Eye (tissue), 1 donor: ENCODE measurements at places on chromosomes 6 and 20.

GRCh38 chr6:130675072-130675471 lies 152.1 kb upstream of the SMLR1 start:
- DNase-seq, result no peak

- peak; percentile 24 for DNase-seq
These were observed 48.6 kb downstream of the TPD52L1 start for GRCh38 chr6:125201961-125202729.

DNA sequence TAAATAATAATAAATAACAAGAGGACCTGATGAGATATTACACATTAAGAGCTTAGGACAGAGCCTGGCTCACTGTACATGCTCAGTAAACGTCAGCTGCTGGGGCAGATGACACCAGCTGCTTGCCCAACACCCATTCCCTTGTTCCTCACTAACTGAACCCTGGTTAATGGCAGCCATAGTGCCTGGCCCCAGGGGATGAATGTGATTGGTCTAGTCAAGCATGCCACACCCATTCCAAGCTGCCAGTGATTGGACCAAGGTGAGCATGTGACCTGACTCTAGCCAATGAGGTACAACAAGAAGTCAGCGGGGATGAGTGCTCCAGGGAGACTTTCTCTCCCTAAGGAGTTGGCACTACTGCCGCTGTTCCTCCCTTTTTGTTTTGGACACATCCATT lies 85.1 kb upstream of the PTPN1 start:
- DNase-seq, result no peak

GRCh38 chr6:49721297-49721696 lies 8.0 kb upstream of the CRISP2 start:
- DNase-seq, result no peak

DNA sequence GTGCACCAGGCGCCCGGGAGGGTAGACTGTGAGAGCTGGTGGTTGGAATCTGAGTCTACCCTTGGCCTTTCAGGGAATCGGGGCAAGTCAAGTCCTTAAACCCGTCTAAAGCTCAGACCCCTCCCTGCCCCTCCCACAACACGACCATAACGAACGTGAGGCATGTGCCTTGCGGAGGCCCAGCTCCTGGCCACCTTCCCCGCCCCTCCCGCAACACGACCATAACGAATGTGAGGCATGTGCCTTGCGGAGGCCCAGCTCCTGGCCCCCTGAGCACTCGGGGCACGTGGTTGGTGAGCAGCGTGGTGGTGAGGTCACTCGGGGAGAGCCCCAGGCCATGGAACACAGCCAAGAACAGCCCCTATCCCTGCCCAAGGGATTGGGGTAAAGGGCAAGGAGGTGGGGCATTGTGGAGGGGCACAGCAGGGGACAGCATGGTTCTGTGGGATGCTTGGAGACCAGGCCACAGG lies 132.2 kb downstream of the TAF4 start:
- peak; percentile 10 for DNase-seq

GRCh38 chr20:11549172-11550103 lies 368.3 kb upstream of the BTBD3 start:
- no peak for DNase-seq

GRCh38 chr6:149373511-149373910 lies 26.6 kb upstream of the SUMO4 start:
- no peak for DNase-seq

- peak; percentile 80 for DNase-seq
These were observed 63.7 kb upstream of the CD2AP start for GRCh38 chr6:47413752-47414422.

- no peak for DNase-seq
These were observed 3.8 kb upstream of the SIRPB1 start for GRCh38 chr20:1623501-1624205.

DNA sequence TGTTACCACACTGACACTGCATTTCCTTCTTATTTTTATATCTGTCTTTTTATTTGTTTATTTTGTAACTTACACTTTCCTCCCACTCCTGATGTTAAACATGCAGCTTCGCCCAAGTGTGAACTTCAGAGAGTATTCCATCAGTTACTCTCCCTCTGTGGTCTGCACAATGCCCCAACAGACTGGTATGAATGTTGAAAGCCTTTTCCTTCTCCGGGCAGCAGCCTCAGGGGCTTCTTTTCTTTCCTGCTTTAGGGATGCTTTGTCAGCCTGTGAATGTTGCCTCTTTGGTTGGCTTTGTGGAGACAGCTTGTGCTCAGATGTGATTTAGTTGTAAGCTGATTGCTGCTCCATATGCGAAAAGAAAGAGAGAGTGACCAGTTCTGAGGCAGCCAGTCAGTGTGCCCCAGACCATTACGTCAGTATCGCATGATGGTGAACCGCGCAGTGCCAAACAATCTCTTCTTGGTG lies 44.0 kb downstream of the SMPDL3A start:
- DNase-seq, result peak; percentile 49

- DNase-seq, result no peak
These were observed 109.9 kb downstream of the UTRN start for GRCh38 chr6:144395014-144395413.

DNA sequence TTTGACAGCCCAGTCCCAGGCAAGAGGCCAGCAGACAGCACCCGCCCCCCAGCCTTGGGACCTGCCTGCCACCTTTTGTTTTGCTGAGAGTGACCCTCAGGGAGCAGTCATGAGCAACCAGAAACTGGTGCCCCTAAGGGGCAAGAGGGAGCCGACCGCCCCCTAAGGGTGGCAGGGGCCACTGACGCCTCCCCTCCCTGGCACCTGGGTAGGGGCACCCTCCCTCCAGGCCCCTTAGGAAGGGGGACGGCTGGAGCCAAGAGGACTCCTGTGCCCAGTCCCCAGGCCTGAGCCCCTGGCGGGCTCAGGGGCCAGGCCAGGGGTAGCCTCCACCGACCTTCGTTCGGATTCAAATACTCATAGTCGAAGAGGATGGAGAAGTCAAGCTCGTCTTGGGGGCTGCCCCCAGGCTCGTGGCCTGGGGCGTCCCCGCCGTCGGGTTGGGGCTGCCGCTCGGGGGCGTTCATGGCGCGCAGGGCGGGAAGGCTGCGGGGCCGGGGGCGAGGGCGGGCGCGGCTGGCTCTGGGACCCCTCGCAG lies 417 bp downstream of the NFATC2 start:
- no peak for DNase-seq

DNA sequence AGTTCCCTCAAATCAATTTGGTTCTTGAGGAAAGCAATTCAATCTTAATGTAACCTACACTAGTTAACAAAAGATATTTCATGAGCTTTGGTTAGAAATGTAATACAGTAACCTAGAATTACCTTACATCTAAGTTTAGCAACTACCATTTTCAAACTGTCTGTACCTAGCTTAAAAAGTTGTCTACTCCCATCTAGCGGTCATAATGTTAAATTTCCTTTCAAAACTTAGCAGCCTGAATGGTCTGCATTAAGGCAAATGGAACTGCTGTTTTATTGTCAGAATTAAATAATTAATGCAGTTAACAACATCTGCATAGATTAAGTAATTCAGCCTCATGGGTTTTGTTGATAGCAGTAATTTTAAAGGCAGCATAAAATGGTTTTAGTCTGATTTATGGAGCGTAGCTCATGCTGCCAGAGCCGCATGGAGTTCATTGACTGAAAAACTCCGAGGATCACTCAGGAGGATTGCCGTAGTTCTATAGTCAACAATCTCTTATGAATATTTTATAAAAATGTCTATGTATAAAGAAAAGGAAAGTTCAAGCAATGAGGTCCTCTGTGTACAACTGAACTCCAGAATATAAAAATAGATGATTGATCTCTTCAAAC lies 485.4 kb upstream of the MANEA start:
- peak; percentile 86 for DNase-seq

DNA sequence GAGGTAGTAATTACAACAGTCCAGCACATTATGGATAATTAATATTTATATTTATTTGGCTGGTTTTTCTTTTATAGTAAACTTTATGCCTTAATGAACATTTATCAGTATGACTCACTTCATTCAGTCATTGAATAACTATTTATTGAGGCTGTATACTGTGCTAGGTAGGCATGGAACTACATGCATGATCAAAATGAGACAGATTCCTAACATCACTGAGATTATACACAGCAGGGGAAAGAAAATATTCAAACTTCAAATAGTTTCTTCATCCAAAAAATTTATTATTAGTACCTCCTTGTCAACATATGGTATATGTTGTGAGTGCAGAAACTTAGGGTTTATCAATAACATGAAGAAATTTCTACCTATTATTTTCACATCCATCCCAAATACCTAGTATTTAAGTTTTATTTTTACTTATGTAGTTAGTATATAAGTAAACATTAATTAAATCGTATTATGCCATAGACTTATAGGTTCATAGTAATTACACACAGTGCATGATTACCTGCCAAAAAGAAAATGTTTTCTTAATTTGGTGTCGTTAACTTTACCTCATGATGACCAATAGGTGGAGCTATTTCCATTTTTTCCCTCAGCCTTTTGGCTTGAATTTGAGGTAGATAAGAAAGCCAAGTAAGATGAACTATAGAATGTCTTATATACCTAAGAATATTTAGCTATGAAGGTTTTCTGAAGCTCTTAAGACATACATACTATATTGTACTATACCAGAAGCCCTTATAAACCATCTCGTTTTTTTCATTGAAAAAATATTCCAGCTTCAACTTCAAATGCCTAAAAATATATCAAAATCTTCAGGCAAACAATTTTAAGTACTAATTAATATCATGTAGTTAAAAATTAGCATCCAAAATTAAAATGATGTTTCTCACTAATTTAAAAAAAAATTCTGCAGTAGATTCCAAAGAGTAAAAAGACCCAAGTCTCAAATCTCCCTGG lies 12.5 kb upstream of the TMEM30A start:
- DNase-seq, result peak; percentile 89

DNA sequence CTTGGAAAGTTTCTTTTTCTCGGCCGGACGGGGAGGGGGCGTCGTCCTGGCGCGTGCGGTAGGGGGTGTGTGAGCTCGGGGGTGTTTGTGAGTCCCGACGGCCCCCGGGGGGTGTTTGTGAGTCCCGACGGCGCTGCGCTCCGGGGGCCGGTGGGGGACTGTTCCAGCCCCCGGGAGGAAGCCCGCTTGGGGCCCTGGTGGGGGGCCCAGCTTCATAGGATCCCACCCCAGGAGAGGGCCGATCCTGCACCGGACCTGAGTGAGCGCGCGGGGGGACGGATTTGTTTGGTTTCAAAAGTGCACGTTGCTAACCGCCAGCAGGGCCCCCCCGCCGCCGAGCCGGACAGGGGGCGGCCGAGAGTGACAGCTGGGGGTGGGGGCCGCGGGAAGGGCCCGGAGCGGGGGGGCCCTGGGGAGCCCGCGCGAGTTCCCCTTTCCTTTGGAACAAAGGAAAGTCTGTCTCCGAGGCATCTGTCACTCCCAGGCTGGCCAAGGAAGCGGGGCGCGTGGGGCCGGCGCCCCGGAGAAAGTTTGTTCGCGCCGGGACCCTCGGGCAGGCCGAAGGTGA lies 485 bp downstream of the TGIF2 start:
- DNase-seq, result peak; percentile 76

GRCh38 chr20:14992153-14992552 lies 654.7 kb upstream of the FLRT3 start:
- DNase-seq, result no peak

DNA sequence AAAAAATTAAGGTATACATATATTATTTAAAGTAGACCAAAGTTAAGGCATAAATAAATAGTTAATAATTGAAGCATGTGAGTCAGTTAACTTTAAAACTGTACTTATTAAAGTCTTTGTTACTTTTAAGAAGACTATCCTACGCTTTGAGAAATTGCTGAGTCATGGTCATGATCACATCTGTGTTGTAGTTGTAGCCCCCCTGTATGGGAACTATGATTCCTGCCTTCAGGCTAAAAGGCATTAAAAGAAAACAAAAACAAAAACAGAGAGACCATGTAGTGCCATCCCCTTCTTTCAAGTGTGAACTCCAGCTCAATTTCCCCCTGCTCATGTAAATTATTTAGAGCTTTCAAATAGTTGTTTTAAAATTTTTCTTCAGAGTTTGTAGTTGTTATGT lies 123.4 kb downstream of the FLRT3 start:
- DNase-seq, result no peak

DNA sequence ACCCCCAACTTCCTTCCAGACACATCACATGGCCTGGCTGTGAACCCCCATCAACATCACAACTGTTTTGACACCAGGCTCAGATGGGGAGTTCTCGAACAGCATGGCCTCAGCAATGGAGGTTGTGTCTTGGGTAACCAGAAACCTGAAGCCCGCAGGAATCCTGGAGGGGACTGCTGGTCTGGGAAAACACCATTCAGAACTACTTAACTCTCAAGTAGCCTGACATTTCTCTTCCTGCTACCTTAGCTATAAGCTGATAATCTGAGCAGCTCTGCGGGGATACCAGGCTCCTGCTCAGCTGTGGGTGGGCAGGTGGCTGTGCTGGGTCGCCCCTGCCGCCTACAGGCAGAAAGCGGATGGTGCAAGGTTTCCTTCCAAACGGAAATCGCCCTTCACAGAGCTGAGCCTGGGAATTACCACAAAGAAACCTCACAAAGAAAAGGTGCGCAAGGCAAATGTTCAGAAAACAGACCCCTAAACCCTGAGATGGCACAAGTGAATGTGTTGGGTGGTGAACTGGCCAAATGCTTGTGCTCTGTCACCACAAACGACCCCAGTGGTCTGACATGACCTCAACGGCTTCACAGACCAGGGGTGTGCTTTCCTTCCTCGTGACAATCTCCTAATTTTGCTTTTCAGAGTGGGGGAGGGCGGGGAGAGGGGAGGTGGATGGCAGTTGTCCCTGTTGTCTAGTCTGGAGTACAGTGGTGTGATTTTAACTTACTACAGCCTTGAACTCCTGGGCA lies 29.5 kb downstream of the SNX5 start:
- peak; percentile 88 for DNase-seq

DNA sequence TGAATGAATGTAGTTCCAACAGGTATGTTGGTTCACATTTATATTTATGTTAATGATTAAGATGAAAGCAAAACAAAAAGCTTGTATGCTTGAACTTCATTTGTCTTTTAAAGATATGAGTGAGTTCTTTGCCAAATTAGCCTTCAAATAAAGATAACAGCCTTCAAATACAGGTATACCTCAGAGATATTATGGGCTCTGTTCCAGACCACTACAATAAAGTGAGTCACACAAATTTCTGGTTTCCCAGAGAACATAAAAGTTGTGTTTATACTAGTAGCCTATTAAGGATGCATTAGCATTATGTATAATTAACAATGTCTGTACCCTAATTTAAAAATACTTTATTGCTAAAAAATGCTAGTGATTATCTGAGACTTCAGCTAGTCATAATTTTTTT lies 245.3 kb upstream of the MAN1A1 start:
- DNase-seq, result no peak
